ENCODE measurements at places on chromosomes 3 and 15.

DNA sequence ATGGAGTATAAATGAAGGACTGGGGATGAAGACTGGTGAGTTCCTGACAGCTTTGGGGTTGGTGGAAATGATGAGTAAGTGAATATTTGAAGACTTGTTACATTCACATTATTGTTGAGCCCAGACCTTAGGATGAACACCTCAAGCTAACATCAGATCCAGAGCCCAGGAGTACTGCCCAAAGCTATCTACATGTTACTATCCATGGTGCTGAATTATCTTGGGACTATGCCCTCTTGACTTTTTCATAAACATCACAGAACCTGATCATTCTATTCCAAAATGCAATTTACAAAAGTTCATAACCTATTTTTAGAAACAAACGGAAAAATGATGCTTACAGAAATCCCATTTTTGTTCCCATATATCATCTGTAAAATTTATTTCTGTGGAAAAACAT lies 613.3 kb downstream of the TUSC7 start:
- peak; percentile 25 for DNase-seq

DNA sequence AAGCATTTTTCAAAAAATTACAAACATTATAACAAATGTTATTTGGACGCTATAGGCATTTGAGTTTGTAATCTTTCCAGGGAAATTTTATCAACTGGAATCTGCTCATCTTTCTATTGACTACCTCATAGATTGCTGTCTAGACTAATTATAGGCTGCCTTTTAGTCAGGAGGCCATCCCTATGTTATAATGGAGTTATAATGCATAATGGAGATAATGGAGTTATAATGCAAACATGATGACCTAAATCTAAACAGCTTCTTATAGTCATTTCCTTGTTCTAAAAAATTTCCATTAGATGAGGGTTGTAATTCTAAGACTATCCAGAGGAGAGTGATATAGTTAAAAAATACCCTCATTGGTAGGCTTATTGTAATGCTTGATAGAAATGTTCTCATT lies 226.4 kb downstream of the SI start:
- no peak for DNase-seq

DNA sequence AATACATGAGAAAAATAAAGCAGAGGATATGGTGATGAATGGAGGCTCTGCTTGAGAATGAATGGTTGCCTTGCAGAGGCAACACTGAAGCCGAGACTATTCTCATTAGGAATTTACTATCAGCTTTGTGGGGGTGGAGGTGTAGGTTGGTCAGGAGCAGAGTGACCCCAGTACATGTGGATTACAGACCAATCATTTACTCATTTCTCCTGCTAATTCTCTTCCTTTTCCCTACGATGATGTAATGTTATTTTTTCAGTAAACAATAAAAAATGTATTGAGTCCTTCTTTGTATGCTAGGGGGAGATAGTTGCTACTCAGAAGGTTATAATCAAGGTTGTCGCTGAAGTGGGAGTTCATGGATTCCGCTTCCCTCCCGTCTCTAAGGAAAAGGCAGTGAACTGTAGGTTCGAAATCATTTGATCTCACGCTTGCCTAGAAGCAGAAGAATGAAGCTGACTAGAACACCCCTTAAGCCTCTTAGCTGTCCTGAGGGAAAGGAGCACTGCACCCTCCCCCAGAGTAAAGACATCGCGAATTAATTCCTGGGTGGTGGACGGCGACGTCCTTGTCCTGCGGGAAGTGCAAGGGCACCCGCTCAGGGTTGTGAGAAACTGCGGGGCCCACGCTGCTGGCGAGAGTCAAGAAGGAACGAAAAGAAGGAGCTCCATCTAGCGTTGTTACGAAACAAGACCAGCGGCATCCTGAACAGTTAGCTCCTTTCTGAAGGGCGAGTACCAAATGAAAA lies 213.2 kb upstream of the PFN2 start:
- peak; percentile 86 for DNase-seq

GRCh38 chr15:69225355-69226022 lies 65.1 kb downstream of the GLCE start:
- DNase-seq: peak; percentile 46

GRCh38 chr15:96183867-96184266 lies 146.6 kb upstream of the NR2F2 start:
- DNase-seq: no peak

GRCh38 chr3:117962750-117963149 lies 1071.9 kb downstream of the IGSF11 start:
- DNase-seq: no peak

GRCh38 chr3:151204530-151205402 lies 1.8 kb upstream of the GPR171 start:
- no peak for DNase-seq

DNA sequence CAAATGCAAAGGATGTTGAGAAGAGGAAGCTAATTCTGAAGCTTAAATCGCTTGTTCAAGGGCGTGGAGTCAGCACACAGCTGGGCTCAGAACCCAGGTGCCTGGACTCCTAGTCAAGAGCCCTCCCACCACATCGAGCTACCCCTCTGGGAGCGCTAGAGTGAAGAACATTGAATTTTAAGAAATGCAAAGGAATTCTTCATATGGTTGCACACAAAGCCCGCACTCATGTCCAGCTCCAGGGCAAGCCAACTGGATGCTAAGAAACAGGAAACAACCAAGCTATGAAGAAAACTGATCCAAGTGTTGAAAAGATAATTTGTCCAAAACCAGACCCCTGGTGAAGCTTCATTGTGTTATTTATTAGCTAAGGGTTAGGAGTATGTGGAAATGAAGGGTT lies 122.3 kb downstream of the ALDH1A2 start:
- DNase-seq: no peak

DNA sequence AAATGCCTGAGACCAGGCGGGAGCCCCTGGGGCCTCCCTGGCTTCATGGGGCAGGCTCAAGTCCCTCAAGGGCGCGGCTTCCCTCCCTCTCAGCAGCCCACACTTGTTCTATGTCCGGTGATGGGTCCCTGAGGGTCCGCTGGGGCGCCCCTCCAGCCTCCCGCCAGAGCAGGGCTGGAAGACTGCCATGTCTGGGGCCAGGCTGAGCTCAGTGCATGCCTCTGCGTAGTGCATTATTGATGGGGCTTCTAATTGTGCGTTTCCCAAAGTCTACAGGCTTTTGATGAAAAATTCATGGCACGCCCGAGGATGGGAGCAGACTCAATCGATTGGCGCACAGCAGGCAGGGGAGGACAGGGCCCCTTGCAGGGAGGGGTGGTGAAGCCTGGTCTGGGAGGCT lies 51.3 kb downstream of the CYP11A1 start:
- DNase-seq: no peak
